ENCODE measurements at places on chromosomes 13 and 19.

GRCh38 chr13:21478881-21479808, 20.0 kb upstream of the ZDHHC20 start:
- peak; percentile 24 for DNase-seq

- no peak for DNase-seq
Observed at GRCh38 chr13:33512880-33513554, 227.5 kb upstream of the STARD13 start.

- DNase-seq = no peak
Observed at GRCh38 chr13:32657309-32657708, 71.1 kb downstream of the PDS5B start.

DNA sequence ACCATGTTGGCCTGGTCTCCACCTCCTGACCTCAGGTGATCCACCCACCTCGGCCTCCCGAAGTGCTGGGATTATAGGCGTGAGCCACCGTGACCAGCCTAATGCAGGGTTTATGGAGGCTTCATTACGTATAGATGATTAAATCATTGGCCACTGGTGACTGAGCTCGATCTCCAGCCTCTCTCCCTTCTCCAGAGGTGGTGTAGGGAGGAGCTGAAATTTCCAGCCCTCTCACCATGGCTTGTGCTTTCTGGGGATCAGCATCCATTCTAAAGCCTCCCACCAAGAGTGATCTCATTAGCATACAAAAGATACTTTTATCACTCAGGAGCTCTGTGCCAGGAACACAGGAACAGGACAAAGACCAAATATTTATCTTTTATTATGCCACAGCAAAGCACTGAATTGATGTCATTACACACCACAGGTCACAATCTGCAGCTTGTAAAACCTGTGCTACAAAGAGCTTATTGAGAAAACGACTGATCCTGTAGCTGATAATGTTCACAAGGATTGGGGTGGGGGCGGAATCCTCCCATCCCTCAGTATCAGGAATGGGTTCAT, 32.4 kb downstream of the RHPN2 start:
- no peak for DNase-seq

DNA sequence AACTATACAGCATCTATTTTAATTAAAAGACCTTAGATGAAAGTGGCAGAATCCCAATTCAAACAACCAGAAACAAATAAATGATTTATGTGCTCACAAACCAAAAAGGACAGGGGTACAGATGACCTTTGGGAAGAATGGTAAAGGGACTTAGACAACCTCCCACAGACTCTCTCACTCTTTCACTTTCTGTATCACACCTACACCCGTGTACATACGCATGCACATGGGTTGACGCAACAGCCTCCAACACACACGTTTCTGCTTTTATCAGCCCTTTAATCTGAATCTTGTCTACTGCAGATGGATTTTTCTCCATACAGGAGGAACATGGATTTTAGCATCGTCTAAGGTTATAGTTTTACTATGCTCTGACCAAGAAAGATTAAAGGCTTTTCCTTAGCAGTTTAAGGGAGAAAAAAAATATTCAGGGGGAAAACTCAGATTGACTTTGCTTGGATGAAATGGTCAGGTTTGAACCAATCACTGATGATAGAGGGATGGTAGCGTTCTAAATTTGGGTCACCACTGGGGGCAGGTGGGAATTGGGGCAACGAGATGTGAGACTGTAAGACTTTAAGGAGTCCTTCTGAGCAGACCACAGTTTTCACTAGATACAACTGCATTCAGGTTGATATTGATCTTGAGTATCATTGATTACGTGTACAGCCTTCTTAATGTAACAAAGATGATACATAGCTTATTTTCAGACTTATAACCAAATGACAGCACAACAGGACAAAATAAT, 166.1 kb downstream of the ITGBL1 start:
- peak; percentile 4 for DNase-seq

DNA sequence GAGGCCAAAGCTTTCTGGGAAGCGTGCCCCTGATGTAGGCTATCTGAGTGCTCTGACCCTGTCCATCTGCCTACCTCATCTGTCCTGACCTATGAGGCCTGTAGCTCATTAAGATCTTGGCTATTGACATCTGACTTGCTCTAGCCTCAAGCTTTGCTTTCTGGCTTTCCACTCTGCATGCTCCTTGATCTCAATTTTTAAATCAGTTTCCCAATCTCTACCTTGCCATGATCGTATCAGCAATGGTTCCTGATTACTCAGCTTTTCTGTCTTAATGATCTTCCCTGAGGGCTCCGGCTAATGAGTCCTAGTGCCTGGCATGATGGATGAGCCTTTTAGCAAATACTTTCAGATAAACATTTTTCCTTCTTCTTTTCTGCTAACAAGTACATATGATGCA, 262.0 kb downstream of the NDFIP2 start:
- DNase-seq = no peak

GRCh38 chr13:28370448-28370847, 124.5 kb downstream of the FLT1 start:
- DNase-seq = no peak

GRCh38 chr13:109400209-109400608, 386.2 kb downstream of the IRS2 start:
- no peak for DNase-seq

DNA sequence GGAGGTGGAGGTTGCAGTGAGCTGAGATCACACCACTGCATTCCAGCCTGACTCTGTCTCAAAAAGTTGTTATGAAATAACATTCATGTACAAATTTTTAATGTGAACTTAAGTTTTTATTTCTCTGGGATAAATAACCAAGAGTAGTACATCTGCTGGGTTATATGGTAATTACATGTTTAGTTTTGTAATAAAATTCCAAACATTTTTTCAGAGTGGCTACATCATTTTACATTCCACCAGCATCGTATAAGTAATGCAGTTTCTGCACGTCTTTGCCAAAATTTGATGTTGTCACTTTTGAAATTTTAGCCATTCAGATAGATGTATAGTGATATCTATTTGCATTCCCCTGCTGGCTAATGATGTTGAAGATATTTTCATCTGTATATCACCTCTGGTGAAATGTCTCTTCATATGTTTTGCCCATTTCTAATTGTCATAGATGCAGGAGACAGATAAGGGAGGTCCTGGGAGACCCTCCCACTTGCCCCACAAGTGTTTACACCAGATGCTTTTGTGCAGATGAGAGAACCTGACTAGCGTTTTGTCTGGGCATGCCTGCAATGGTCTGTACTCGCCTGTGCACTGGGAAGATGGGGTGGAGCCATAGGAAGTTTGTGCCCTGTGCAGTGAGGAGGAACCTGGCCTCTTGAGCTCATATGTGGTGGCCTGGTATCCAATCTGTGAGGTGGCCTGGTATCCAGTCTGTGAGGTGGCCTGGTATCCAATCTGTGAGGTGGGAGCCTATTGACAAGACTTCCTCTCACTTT, 12.7 kb upstream of the KBTBD6 start:
- no peak for DNase-seq

DNA sequence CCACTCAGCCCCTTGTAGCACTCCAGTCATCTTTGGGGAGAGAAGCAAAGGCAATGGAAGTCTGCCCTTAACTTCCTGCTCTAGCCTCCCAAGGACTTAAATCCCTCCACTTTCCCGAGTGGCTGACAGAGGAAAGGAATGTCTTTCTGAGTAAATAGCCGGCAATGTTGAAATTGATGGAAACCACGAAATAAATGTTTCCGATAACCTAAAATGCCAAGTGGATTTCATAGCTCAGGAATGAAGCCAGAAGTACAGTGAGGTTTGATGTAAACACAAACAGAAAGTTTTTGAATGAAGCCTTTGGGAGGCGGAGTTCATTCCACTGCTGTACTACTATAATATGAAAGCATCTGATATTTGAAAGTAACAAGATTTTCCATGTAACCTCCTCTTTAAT, 14.0 kb upstream of the TBC1D4 start:
- no peak for DNase-seq

Data from T-helper 9 cell (primary cell).